ENCODE measurements at places on chromosomes 3 and 15.

GRCh38 chr3:187630404-187630803 lies 39.8 kb downstream of the SST start:
- DNase-seq, result no peak

- no peak for DNase-seq
These were observed 17.4 kb upstream of the ADPGK start for GRCh38 chr15:72800833-72801481.

DNA sequence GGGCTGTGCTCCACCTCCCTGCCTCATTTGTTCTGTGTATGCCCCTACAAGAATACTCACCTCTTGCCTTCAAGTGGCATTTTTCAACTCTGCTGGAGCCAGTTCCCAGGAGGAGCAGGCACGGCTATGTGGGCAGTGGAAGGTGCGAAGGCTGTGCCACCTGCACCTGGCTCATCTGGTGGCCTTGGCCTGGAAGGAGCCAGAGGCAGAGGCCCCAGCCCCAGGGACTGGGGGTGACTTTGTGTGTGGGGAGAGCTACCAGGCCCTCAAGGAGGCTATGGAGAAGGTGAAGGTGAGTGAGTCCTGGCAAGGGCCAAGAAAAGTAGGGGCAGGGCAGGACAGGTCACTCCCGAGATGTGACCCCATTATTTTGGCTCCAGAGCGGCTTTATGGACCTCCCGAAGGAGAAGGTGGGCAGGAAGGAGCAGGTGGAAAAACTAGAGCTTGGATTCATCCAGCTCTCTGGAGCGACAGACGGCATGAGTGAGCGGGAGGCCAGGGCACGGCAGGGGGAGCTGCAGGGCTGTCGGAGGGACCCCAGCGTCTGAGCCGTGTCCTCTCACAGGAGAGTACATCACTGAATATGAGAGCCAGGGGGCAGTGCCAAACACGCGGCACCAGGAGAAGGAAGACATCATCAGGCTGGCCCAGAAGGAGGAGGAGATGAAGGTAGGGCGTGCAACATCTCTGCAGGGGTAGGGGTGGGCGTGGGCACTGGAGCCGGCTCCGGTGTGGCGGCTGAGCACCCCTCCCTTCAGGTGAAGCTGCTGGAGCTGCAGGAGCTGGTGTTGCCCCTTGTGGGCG lies 57.3 kb upstream of the UBE2Q2 start:
- no peak for DNase-seq

DNA sequence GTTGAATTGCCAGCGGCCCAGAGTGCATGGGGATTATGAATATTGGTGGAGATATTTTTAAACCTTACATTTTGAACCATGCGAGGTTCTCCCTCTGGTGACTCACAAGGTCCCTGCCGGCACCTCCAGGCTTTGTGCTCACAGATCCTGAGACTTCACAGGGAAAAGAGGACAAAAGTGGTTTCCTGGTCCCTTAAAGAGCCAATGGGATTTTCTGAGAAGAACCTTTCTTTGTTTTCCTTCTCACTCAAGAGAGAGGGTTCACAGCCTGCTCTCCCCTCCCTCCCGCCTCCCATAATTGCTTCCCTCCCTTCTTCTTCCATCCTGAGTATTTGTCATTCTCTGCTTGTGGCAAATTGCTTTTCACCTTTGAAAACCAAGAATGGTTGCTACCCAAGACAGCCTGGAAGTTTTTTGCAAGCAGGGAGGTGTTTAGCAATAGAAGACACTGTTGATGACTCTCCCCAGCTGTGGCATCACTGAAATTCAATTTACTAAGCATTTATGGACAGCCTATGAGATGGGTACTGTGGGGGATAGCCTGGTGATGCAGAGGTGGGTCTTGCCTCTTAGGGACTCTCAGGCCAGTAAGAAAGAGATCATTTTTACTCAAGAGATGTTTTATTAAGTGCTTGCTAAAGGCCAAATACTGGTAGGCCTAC lies 76.6 kb downstream of the CPN2 start:
- peak; percentile 64 for DNase-seq

DNA sequence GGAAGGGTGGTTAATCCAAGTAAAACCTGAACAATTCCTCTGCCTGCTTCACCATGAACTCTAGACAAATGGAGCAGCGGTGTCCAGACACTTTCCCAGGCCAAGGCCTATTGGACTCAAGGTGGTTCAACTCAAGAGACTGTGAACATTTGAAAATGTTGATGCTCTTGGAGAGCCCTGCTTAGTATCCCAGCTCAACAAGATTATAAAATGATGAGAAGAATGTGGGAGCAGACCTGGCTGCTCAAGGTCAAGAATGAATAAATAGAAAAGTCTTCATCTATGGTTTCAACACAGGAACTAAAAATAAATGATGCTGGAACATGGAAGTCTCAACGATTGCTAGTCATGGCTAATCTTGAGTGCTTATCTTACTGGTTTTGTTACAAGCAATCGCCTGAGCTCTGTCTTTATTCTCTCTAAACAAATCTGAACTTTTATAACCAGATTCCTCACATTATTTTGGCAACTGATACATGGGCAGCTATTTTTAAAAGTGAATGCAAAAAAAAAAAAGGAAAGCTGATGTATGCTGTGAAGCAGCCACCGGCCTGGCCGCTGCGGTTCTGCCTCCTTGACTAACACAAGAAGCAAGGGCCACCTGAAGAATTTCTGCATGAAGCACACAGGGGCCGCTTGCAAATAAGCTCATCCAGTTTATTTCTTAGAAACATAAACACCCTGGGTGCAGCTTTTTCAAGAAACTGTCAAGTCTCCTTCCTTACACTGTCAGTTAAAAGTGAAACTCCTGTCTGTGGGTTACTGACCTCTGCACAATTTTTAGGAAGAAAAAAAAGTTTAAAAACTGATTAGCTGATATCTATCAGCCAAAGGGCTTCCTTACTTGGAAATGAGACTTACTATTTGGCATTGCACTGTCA lies 120.1 kb upstream of the ARHGEF3 start:
- no peak for DNase-seq
